ENCODE measurements at places on chromosomes 5 and 9. TPM values are rescaled to one million over a fixed set of nuclear protein-coding genes. Genes with fewer than 3 reads are reported as not detected.

The SLC34A3 gene
- not detected for total RNA-seq

DNA sequence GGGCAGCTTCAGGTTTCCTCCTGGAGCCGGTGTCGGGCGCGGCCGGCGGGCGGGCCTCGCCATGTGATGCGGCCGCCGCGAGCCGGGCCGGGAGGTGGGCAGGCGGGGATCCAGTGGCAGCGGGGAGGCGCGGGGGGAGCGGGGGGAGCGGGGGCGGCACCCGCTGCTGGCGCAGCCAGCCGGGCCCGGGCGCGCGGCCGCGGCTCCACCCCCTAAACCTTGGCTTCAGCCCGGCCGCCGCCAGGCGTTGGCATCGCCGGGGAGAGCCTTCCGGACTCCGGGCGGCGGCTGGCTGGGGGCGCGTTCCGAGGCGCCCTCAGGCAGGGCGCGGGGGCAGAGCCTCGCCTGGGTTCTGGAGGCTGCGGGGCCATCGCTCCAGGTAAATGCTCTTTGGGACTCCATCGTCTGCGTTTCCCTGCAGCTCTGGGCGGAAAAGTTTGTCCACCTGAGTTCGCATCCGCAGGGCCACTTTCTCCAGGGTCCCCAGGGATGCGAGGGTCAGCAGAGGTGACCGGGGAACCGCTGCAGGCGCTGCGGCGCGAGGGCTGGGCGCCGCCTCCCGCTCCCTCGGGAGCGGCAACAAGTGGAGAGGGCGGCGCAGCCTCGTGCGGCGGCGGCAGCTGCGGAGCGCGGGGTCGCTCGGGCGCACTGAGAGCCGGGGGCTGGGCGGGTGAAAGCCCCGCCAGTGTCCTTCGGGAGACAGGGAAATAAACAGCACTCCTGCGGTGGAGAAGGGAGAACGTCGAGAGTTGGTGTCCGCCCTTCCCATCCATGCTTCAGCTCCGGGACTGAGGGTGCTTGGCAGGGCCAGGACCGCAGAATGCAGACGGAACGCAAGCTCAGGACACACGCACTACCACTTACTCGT, at the start of gene ARHGEF28:
ARHGEF28 (plus strand) TSS at position 253 of the 868 bp plus-strand sequence. CDS start 58,656 bp downstream, outside the sequence.
- DNase-seq, result peak; percentile 50

The NEUROG1 gene
- not detected for total RNA-seq

- no peak for DNase-seq
Measured at GRCh38 chr5:54743997-54744788, 226.6 kb downstream of the SNX18 start.

The ARHGAP26 gene
- 16.7 TPM for total RNA-seq

DNA sequence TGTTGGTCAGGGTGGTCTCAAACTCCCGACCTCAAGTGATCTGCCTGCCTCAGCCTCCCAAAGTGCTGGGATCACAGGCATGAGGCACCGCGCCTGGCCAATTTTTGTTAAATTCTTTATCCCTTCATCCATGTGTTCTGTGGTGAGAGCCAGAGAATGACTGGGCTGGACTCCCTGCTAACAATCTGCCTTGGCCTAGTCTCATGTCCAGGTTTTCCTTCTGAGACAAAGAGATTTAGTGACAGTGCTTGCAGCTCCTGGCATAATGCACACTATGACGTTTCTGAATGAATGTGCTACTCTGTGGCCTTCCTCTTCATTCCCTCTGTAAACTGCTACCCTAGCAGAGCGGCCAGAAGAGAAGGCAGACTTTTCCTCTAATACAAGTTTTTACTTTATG, 79.3 kb downstream of the FOXD1 start:
- DNase-seq, result no peak

DNA sequence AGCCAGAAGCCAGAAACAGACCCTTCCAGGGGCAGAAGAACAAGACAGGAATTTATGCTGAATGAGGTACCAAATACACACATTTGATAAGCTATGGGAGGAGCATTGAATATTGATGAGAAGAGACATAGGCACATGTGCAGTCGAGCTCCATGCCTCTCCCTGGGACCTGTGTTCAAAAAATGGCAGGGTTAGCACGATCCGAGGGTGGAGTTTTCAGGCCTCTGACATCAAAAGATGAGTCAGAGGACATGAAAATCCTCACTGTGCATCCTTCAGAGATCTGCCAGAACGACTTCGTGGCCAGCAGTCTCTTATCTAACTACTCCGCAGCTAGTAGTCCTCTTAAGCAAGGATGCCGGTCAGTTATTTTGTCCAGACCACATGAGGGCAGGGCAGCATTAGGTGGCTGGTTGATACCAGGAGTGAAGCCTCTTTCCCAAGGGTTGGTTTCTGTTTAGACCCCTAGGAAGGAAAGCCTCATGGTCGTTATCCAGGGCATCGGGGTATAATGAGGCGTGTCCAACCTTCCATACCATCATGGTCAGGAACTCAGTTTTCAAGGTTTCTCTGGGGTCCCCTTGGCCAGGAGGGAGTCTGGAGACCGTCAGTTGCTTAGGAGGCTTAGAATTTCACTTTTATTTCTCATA, 11.6 kb upstream of the CMBL start:
- no peak for DNase-seq

The BSPRY gene
- 0.50 TPM for total RNA-seq
